ENCODE measurements at places on chromosomes 3 and 15.

GRCh38 chr15:63190769-63191649 is 1.6 kb downstream of the RAB8B start:
- DNase-seq = peak; percentile 15

GRCh38 chr3:9301091-9301490 is 51.6 kb upstream of the SRGAP3 start:
- DNase-seq = no peak

DNA sequence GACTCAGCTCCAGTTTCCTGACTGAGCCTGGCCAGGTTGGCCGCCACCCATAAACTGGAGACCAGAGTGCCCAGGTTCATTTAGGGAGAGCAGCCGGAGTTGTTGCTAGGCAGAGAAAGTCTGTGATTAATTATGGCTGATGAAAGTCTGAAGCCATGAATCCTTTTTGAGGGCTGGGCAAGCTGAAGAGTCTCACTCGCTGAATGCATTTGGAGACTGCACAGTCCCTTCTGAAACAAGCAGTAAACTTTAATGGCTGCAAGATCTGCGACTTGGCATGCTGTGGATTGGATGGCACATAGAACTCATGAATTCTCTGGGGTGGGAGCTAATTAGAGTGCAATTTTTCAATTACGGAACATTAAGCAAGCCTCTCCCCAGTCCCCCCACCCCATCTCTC is 282.1 kb downstream of the RPLP1 start:
- no peak for DNase-seq

DNA sequence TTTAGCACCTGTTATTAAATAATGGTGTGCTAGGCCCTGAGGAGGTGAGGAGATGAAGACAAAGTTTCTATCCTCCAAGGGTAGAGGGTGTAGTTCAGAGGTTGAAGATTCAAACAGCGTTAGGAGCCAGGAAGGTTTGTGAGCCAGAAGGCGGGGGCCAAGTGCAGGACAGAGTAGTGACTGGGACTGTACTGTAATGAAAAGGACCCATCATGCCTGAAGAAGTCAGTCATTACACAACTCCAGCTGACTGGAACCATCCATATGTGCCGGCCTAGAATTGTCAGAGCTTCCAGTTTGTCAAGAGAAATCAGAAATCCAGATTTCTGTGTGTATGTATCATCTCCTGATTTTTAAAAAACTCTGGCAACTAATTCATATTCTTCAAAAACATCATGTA is 54.8 kb downstream of the FILIP1L start:
- DNase-seq = no peak

- peak; percentile 31 for DNase-seq
These were observed 204.2 kb downstream of the NFKBIZ start for GRCh38 chr3:102053375-102053989.

- no peak for DNase-seq
These were observed 30.8 kb downstream of the CCDC80 start for GRCh38 chr3:112610121-112610520.

GRCh38 chr15:92277776-92278175 is 115.9 kb upstream of the ST8SIA2 start:
- peak; percentile 16 for DNase-seq

GRCh38 chr3:53022647-53023046 is 23.2 kb downstream of the SFMBT1 start:
- DNase-seq = no peak

- no peak for DNase-seq
These were observed 29.6 kb upstream of the CHST2 start for GRCh38 chr3:143089965-143090364.

- no peak for DNase-seq
These were observed 5.4 kb downstream of the ANPEP start for GRCh38 chr15:89809093-89809786.

GRCh38 chr3:136023264-136023978 is 57.9 kb downstream of the PPP2R3A start:
- DNase-seq = no peak

DNA sequence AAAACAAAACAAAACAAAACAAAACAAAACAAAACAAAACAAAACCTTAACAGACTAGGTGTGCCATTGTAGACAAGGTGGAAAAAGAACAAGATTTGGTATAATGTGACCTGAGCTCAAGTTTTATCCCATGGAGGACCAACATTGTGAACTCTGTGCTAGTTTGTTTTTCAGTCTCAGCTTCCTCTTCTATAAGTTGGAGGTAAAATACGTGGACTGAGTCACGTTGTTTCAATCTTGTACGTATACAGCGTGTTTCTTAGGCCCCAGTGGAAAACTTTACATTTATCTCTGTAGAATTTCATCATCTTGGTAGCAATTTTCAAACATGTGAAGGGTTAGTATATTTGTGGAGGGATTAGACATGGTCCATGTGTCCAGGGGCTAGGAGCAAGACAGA is 261.6 kb downstream of the CD47 start:
- no peak for DNase-seq

DNA sequence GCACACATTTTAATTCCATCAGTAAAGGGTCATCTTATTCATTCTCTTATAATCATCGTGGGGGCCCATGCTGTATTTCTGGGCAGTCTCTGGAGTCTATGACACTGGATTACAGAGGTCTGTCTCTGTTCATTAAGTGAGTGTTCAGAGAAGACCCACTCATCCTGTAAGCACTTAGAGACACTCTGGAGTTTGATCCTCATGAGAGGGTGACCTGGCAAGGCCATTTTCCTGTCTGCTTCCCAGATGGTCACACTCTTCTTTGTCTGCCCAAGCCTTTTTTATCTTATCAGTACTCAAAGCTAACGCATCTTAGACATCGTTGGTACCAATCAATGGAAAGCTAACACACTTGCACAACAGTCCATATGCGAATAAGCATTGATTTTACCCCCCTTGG is 333.1 kb downstream of the RORA start:
- DNase-seq = no peak

- no peak for DNase-seq
These were observed 26.6 kb downstream of the CLDN18 start for GRCh38 chr3:138036572-138036971.

DNA sequence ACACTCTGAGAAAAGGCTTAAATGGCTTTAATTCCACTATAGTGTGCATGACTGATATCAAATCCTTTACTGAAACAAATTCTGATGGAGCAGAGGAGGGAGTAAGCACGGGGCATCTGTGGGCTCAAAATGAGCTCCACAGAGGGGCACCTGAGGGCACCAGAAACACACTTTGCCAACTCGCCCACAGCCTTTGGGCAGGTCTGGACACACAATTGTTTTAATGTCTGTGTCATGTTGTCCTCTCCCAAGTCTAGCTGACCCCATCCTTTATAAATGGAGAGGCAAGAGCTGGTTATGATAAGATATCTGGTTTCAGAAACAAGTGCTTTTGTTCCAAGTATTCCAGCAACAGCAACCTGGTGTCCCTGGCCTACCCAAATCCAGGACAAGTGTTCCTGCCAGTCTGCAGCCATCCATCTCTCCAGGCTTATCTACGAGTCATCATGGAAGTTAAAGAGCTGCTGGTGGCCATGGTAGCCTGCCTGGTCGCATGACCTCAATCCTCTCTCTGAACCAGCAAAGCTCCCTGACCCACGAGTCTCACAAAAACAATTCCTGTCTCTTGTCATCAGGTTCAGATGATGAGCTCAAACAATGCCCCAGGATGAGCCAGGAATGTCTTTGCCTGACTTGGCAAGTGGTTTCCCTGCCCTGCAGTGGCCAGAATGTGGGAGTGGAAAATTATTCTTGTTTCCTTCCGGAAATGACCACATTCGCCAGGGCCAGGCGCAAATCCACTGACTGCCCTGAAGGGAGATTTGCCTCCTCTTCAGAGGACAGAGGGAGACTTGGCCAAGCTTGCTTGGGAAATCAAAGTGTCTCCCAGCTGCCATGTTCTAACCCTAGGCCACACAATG is 64.4 kb upstream of the TPM1 start:
- no peak for DNase-seq
